ENCODE measurements at places on chromosomes 3 and 15.

DNA sequence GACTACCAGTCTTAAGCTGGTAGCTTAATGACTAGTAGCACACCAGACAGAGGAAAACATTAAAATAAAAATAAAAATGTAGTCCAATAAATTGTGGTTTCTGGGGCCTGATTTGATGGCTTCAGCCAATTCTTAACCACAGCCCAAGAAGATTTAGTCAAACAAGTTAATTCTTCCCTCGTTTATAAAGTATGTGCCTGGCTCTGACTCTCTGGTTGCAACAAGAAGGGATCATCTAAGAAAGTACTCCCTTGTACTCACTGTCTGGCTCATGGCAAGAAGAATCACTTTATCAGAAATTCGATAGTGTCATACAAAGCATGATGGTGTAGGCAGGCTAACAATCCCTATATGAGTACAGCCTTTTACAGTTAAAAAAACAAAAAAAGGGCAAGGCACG is 141.9 kb downstream of the P3H2 start:
- DNase-seq: no peak

- no peak for DNase-seq
These were observed 856.5 kb upstream of the ARPP21 start for GRCh38 chr3:34782871-34783270.

- peak; percentile 39 for DNase-seq
These were observed 26.9 kb upstream of the ZBBX start for GRCh38 chr3:167406876-167407492.

DNA sequence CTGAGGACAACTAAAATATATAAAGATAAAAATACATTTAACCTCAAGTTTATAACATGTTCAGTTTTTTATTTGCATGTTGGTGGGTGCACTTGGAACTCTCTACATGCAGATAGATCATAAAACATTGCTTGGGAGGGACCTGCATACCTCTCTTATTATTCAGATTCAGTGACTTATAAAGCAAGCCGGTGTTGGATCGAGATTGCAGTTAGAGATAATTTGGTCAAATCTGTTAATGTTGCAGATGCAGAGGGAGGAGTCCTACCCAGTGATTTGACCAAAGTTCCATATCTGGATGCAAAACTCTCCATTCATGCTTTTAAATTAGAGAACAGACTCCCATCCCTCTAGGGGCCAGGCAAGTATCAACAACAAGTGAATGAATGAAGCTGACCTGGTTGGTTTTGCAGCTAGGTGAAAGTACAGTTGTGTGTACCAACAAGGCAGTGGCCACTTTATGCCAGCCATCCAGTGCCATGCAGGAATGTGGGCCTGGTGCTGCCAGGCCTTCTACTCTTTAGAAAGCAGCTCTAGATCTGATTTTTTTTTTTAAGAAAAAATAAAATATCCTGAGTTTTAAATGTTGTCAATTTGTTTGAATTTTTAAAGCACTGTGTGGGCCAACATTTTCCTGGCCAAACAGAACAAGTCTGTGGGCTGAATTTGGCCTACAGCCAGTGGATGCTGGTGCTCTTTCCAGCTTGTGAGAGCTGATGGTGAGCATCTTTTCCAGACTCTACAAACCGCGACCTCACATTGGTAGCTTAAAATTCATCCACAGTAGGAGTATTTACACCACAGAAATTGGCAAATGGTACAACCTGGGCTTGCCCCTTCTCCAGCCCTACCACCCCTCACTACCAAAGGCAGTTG is 12.3 kb downstream of the CDIN1 start:
- no peak for DNase-seq

- no peak for DNase-seq
These were observed 106.5 kb downstream of the TPRA1 start for GRCh38 chr3:127483902-127484591.

GRCh38 chr15:90268415-90268814 is 2.9 kb downstream of the NGRN start:
- DNase-seq: peak; percentile 27

- no peak for DNase-seq
These were observed 175.1 kb upstream of the KBTBD8 start for GRCh38 chr3:66823009-66823397.

GRCh38 chr3:132033471-132033870 is 1.3 kb downstream of the CPNE4 start:
- DNase-seq: no peak

- no peak for DNase-seq
These were observed 9.7 kb upstream of the TMEM87A start for GRCh38 chr15:42282926-42283325.

DNA sequence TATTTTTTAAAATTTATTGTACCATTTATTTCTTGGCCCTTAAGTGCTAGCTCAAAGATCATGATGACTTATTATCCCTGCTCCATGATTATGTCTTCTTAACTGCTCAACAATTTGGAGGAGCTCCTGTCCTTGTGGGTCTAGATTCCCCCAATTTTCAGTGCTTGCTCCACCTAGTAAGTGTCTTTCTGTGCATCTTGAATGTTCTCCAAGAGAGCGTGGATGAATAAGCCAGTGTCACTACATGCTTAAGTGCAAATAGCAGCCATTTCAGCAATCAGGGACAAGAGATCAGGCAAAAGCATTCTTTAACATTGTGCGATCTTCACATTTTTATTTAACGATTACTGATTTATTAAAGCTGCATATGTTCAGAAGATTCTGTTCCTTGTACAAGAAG is 99.4 kb downstream of the ALCAM start:
- DNase-seq: no peak

GRCh38 chr15:81724536-81724935 is 321.3 kb downstream of the MEX3B start:
- no peak for DNase-seq

DNA sequence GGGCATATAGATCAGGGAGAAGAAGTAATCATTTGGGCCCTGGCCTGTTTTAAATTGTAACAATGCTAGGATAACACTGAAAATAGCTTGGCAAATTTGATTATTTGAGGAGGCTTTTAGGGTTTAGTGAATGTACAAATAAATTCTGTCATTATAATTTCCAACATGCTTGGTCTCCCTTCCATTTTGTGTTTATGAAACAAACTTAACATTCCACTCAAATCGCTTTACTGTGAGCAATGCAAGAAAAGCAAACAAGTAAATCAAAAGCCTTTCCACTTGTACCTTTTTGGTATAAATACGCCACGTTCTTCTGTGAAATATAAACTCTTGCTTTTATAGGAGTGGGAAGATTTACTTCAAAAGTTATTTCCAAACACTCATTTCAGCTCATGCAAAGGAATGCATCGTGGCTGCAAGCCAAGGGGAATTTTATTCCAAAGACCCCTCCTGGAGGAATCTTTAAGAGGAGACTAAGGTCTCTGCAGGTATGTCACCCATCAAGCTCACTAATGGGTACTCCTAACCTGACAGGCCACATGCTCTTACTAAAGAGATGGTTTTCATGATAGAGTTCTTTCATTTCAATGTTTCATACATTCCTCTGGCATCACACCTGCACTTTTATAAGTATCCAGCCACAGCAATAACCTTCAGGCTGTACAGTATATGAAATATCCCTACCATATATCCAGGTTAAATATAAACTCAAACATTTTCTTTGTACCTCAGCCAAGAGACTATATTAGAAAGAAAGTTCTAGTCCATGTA is 115.2 kb downstream of the P3H2 start:
- no peak for DNase-seq

- no peak for DNase-seq
These were observed 209.9 kb upstream of the SEMA6D start for GRCh38 chr15:47507221-47507985.

GRCh38 chr15:82870727-82871320 is 61.4 kb downstream of the WHAMM start:
- DNase-seq: no peak

DNA sequence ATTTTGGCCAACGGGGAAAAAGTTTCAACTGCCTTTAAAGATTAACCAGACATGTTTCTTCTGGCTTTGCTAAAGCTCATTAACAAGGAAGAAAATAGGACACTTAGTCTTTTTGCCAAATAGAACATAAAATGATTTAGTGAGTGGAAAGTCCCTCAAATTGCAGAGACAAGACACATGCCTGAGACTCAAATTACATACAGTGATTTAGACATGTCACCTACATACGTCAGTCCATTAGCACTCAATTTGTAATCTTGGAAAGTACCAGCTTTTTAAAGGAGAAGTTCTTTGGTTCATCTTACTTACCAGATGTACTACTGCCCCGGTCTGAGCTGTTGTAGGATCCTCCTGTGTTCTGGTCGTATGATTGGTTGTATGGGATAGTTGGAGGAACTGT is 1134.2 kb downstream of the ROBO1 start:
- no peak for DNase-seq

DNA sequence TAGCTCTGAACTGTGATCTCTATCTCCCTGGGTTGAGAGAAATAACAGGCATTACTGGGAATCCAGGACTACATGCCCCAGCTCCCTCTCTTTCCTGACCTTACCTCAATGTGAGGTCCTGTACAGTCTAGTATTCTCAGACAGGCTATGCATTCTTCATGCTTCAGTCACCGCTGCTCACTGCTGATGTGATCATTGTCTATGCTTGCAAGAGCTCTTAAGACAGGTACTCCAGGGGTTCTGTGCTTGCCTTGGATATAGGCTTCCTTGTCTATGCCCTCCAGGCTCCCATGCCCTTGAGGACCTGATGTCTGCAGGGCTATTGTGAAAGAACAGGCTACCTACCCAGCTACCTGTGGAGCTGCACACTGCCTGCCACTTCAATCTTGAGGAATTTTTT is 183.6 kb downstream of the MBNL1 start:
- no peak for DNase-seq

DNA sequence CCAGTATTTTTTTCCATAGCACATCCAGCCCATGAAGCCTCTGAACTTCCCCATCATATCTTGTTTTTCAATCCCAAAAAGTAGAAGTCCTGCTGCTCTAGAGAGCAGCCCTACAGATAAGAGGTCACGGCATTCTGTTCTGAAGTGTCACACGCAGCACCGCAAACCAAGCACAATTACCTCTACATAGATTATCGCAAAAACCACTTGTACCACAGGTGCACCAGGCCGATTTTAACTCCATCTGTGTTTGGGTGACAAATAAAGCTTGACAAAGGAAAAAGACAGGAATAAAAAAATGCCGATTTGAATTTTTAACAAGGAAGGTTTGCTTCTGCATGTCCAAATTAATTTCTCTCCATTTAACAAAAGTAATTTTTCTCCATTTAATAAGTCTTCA is 113.7 kb downstream of the MYO5A start:
- no peak for DNase-seq

All from NCI-H2029 (cell line).